ENCODE measurements at places on chromosomes 7 and 10. TPM values are rescaled to one million over a fixed set of nuclear protein-coding genes. Genes with fewer than 3 reads are reported as not detected.

MYL10 gene
- not detected for total RNA-seq

PRRT4 gene
- 0.73 TPM for total RNA-seq

LCOR gene
- total RNA-seq = 10.6 TPM

ASZ1 gene
- total RNA-seq = not detected

GPR15LG gene
- not detected for total RNA-seq

KCNIP2 gene
- total RNA-seq = 1.2 TPM

RET gene
- total RNA-seq = 0.06 TPM

MSMB gene
- total RNA-seq = not detected

C10orf105 gene
- total RNA-seq = not detected

STOX1 gene
- 0.23 TPM for total RNA-seq

PPP1R17 gene
- total RNA-seq = not detected

DNA sequence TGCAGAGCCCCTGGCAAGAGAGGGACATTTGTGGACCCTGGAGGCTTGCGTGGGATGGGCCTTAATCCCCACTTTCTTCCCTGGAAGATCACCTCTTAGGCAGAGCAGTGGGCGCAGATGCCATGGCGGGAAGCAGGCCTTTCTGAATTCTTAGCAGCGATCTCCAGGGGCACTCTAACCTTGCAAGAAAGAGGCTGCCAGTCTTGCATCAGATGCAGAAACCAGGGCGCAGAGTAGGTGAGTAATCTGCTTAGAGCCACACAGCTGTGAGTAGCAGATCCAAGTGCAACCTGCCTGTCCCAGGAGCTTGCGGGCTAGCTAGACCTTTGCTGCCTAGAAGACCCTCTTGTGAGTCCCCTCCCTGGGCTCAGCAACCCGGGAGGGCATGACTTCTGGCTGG is 40.0 kb downstream of the KCTD7 start:
- no peak for DNase-seq

DNA sequence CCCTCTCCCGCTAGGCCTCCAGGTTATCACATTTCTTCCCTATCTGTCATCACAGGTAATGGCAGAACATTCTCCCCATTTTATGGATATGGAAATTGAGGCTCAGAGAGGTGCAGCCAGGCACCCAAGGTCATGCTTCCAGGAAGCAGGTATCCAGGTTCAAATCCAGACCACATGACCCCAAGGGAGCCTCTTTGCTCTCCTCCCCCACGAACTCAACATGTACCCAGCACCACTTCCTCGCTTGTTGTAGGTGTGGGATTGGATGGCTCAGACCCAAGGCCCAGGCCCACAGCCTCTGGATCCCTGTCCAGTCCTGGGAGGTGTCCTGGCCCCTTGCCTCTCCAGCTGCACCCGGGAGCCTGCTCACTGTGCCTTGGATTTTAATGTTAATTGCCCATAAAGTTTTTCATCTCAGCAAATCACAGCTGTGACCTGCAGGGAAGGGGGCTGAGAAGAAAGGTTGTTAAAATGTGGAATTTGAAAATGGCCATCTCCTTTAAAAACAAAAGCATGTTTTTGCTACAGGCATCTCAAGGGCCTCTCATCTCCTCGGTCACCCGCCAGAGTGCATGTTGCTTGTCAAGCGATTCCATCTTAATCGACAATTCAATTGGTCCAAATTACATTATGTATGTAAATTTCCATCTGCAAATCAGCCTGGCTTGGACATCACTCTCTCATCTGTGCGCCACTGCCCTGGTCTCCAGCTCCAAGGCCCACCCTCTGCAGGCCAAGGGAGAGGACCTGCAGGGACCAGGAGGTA is 205.4 kb upstream of the ZMIZ1 start:
- DNase-seq = no peak

- no peak for DNase-seq
Measured at GRCh38 chr10:47449102-47449978, 34.6 kb downstream of the ANXA8 start.

DNA sequence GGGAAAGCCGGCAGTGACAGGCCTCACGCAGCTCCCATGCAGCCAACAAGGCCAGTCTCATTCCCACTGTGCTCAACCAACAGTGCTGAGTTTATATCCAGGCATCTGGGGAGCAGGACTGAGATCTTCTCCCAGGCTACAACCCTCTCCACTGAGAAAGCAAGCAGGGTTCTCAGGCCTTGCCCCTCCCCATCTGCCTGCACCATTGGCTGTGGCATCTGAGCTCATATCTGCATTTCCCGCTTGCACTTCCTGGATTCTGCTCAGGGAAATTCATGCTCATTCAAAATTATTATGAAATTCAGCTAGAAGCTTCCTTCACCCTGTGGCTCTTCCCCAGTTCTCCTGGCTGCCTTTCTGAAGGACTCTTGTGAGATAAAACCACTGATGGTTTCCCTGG is 1029.0 kb downstream of the GRM8 start:
- no peak for DNase-seq

GRCh38 chr7:146647445-146647844 is 530.8 kb downstream of the CNTNAP2 start:
- DNase-seq = no peak

DNA sequence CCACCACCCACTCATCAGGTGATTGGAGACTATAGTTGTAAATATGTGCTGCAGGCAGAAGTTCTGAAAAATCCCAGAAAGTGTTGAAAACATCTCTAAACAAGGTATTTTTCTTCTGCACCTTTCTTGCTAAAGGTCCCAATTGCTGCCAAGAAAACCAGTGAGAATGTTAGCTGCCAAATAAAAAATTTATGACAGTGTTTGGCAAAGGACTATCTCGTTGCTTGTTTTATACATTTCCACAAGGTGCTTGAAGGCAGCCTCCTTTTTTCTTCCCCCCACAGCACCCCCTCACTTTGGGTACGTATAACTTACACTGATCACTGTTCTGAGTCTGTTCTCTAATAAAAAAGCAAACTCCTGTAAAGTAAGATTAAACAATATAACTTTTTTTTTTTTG is 158.6 kb upstream of the TCF7L2 start:
- no peak for DNase-seq

- DNase-seq = no peak
Measured at GRCh38 chr7:105016709-105017656, 3.0 kb downstream of the KMT2E start.

- no peak for DNase-seq
Measured at GRCh38 chr7:141586878-141587277, 35.7 kb downstream of the AGK start.

DNA sequence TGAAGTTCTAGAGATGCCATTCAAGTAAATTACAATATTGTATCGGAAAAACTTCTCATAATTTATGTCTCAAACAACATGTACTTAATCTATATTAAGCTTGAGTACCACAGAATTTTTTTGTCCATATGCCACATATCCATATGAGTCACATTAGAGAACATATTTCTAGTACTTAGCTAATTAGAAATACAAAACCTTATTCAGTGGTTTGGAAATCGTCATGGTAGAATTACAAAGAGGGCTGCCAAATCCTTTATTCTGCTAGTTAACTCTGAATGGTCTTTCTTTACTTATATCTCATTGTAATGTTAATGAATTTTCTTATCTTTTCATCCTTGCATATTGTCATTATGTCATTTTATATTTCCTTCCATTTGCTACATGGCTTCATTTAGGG is 9.0 kb upstream of the VIM start:
- DNase-seq = no peak

DNA sequence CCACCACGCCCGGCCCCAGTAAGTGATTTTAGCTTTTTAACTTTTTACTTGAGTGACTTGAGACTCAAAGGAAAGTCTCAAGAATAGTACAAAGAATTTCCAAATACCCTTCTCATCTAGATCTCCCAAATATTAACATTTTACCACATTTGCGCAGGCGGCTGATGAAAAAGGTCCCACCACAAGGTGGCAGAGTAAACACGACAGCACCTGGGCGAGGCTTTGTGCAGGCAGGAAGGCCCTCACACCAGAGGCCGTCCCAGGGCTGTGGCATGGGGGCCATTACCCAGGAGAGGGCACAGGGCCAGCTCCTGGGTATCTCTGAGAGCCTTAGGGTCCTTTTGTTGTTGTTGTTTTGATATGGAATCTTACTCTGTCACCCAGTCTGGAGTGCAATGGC is 50.0 kb upstream of the WIPI2 start:
- DNase-seq = no peak

GRCh38 chr10:82558014-82558607 is 683.1 kb downstream of the NRG3 start:
- peak; percentile 60 for DNase-seq

- no peak for DNase-seq
Measured at GRCh38 chr10:36114913-36115312, 472.8 kb upstream of the FZD8 start.

DNA sequence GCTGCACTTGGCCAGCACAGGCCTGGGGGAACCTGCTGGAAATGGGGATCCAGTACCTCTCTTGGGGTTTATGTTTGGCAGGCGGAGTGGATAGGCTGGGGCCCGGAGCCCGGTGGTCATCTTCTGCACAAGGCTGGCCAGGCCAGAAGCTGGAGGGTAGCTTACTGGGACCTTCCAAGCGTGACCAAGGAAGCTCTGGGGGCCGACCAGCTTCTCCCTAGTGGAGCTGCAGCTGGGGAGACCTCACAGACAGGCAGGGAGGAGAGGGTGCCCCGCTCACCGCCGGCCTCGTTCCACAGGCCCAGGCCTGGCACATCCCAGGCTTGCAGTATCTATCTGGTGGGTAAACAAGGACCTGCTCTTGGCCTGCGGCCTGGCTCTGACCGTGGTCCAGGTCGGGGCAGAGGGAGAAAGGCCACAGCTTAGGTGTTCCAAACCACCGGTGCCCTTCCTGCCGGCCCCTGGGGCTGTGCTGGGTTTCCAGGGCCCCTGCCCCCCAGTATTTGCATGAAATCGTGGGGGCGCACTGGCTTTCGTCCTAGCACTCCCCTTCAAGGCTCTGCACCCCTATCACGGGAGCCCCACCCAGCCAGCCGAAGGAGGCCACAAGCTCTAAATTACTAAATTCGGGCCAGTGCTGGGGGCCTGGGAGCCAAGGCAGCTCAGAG is 1.5 kb upstream of the ELFN1 start:
- DNase-seq = no peak

GRCh38 chr10:114694752-114695151 is 36.7 kb upstream of the ABLIM1 start:
- DNase-seq = no peak

GRCh38 chr10:116069856-116070255 is 203.2 kb downstream of the GFRA1 start:
- no peak for DNase-seq

- DNase-seq = no peak
Measured at GRCh38 chr10:78514459-78514858, 480.8 kb downstream of the RPS24 start.

- DNase-seq = peak; percentile 73
Measured at GRCh38 chr10:58662314-58662713, 149.6 kb downstream of the BICC1 start.

- no peak for DNase-seq
Measured at GRCh38 chr7:38224392-38224791, 46.3 kb downstream of the STARD3NL start.

DNA sequence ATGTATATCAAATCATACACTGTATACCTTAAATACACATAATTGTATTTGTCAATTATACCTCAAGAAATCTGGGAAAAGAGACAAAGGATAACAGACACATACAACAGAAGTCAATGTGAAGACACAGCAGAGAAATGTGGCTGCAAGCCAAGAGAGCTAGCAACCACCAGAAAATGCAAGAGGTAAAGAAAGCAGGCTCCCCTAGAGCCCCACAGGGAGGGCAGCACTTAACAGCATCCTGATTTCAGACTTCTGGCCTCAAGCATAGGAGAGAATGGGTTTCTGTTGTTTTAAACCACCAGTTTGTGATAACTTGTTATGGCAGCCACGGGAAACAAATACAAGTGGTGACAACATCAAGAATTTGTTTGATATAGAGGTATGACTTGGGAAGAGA is 1197.2 kb downstream of the SORCS1 start:
- no peak for DNase-seq

- no peak for DNase-seq
Measured at GRCh38 chr10:59538623-59539022, 171.0 kb downstream of the SLC16A9 start.

DNA sequence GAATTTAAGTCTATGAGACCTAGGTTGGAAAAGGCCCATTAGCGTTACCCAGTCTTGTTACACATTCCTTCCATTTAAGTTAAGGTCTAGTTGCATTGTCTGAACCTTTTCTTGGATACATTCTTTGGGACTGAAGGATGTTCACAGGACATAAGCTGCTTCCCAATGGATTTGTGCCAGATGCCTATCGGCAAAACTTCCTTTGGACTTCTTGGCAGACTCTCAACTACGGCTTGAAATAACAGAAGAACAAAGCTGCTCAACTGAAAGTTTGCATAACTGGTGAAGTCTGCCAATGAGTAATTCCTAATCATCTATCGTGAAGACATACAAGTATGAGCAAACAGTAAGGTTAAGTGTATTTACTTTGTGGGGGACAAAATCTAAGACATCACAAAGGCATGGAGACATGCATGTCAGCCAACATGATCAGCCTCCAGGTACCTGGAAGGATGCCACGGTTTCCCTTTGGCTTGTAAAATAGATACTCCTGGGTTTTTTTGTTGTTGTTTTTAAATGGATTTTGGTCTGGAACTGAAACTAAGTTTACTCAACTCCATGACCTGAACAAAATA is 35.4 kb downstream of the MALSU1 start:
- peak; percentile 97 for DNase-seq

DNA sequence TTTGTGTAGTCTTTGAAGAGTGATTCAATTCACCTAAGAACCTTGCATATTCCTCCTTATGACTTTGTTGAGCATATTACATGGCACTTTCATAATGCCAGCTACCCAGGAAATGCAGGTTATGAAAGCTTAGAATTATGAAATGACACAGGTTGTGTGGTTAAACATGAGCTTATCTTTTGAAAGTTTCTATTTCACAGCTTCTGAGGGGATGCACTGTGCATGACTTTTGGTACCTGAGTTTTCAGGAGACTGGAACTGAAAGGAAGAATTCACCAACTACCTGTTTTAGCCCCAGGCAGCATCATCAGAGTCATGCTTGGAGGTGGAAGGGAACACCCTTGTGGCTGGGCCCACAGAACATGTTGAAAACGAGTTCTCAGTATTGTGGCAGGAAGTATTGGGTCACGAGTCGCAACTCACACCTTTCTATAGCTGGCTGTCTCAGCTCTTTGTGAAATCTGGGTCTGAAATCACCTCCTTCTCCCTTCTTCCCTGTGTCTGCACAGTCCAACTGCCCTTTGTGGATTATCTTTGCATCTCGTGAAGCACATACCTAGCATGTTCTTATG is 228.2 kb downstream of the PTEN start:
- peak; percentile 25 for DNase-seq

- DNase-seq = no peak
Measured at GRCh38 chr7:58086871-58087535, 637.0 kb downstream of the ZNF716 start.

- peak; percentile 92 for DNase-seq
Measured at GRCh38 chr7:604001-604883, 84.6 kb upstream of the PDGFA start.
